ENCODE measurements at places on chromosomes 12 and 14. TPM values are rescaled to one million over a fixed set of nuclear protein-coding genes. Genes with fewer than 3 reads are reported as not detected.

Gene OR4E2
- not detected for total RNA-seq

Gene GPR68
- total RNA-seq: 2.4 TPM

Gene C12orf75
- 171 TPM for total RNA-seq

Gene ANG
- total RNA-seq: 1.8 TPM

Gene IL31
- total RNA-seq: not detected

Gene DENND5B
- total RNA-seq: 32.5 TPM

Gene OSGEP
- total RNA-seq: 47.8 TPM

Gene MUCL1
- total RNA-seq: not detected

Gene GPR84
- total RNA-seq: 4.0 TPM

Gene IQSEC3
- not detected for total RNA-seq

Gene PCED1B
- total RNA-seq: 8.5 TPM

Gene CCNK
- 74.6 TPM for total RNA-seq

Gene RNFT2
- total RNA-seq: 17.3 TPM

Gene KLRC4
- not detected for total RNA-seq

Gene HVCN1
- 87.1 TPM for total RNA-seq
